Activated naive CD8-positive, alpha-beta T cell treated with anti-CD3 and anti-CD28 coated beads, Interleukin-2, amount 10 ng/mL, durations not matched to agents 7 days and 5 days (primary cell): ENCODE measurements at places on chromosomes 1 and 21.

DNA sequence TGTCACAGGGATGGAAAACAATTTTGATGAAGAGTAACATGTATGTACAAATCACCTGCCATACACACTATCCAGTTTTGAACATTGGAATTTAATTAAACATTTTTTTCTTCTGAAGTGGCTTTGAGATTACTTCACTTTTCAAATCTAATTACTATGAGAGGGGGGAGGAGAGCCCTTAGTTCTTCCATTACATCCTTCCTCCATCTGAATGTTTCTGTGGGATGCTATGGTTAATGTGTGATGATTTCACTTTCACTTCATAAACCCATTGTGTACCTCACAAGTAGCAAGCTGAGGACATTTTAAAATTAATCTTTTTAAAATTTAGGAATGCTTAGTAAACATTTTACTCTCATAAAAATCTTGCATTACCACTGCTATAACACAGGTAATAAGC lies 156.9 kb downstream of the RUNX1 start:
- no peak for DNase-seq

GRCh38 chr1:213669964-213670691 lies 317.6 kb upstream of the PROX1 start:
- DNase-seq = no peak

DNA sequence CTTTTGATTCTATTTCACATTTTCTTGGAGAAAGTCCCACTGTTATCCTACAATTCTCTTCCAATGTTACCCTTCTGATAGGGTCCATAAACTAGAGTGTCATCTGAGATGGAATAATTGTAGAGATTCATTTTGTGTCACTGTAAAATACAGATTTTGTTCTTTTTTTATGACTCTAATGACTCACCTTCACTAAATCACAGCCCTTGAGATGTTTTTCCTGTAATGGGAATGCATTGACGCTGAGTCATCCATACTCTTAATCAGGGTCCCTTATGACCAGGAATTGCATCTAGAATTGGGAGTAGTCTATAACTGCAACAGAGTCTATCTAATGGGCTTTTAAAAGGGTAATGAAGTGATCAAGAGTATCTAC lies 315.5 kb downstream of the TGFB2 start:
- no peak for DNase-seq

GRCh38 chr1:17629460-17629859 lies 90.0 kb downstream of the ARHGEF10L start:
- DNase-seq = no peak

- no peak for DNase-seq
Measured at GRCh38 chr1:159005161-159005560, 4.5 kb upstream of the IFI16 start.

DNA sequence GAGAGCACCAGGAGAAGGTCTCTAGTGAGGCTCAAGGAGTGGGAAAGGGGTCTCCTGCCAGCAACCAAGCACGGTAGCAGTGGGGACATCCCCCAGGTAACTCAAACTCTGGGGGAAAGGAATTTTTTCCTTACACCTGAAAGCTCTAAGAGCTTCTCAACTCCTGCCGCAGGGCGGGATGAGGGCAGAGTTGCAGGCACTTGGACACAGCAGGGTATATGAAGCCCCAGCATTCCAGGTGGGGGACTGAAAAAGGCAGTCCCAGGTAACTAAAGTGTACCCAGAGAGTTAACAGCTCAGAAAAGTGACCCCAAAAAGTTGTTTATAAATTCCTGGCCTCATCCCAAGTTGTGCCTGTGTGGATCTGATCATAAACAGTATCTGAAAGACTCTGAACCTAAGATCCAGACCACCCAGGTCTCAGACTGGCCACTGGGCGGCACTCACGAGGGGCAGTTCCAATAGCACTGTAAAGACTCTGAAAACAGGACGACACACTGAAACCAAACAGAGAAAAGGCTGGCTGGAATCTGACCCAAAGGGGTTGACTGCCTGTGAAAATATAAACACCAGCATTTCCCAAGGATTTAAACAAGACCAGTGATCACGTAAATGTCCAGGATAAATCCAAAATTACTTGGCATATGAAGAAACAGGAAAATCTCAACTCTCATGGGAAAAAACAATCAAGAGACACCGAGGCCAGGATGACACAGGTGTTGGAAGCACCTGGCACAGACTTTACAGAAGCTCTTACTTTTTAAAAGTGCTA lies 47.5 kb downstream of the HSF2BP start:
- DNase-seq = no peak
